ENCODE measurements at places on chromosomes 1 and 21. TPM values are rescaled to one million over a fixed set of nuclear protein-coding genes. Genes with fewer than 3 reads are reported as not detected.
A peak's percentile ranks its signal among the peaks of the same experiment; 100 is the strongest.

- H3K4me1 ChIP-seq: peaks cover 5% of the 10 kb centered on the region
- no peak overlapping the region for H3K4me3 ChIP-seq
- H3K36me3 ChIP-seq: no peaks in the 10 kb centered on the region
These were observed 163.3 kb downstream of the RHOU start for GRCh38 chr1:228898582-228898992.

DNA sequence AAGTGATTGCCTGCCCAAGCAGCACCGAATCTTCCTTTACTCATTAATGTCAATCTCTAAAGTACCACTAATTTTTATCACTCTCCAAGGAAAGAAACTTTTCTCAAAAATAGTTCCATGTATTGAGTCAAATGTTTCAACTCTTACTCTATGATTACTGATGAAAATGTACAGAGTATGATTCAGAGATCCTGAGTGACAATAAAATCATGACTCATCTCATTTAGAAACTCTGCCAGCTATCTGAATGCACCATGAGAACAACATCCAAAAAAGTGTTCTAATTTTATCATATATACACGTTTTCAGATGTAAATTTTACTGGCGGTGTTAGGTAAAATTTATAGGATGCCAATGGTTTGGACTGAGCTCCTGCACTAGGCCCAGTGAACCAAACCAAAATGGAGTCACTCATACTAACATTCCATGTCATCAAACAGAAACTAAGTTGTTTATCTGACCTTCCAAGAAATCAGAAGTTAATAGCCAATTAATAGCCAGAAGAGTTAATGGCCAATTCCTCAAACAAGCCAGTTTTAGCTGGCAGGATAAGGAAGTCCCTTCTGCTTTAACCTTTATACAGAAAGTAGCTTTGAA, 22.6 kb downstream of the PLPPR5 start:
- H3K27ac ChIP-seq: no peak overlapping the region
- no peak overlapping the region for H3K4me3 ChIP-seq
- H3K36me3 ChIP-seq: no peaks in the 10 kb centered on the region
- H3K27me3 ChIP-seq: no peaks in the 10 kb centered on the region

Gene AKR7A2
- total RNA-seq: 27.7 TPM

GRCh38 chr1:245797592-245798348, 643.0 kb downstream of the KIF26B start:
- DNase-seq: no peak
- H3K27me3 ChIP-seq: no peaks in the 10 kb centered on the region
- peaks cover 9% of the 10 kb centered on the region for H3K36me3 ChIP-seq
- H3K4me3 ChIP-seq: no peak overlapping the region
- H3K4me1 ChIP-seq: no peaks in the 10 kb centered on the region
- no peak overlapping the region for H3K27ac ChIP-seq

Gene LEFTY1
- not detected for total RNA-seq

GRCh38 chr1:201180901-201181300, 9.7 kb upstream of the IGFN1 start:
- no peak overlapping the region for H3K27ac ChIP-seq
- peaks cover 16% of the 10 kb centered on the region for H3K36me3 ChIP-seq
- H3K27me3 ChIP-seq: peaks cover 26% of the 10 kb centered on the region

Gene ID3
- 64.8 TPM for total RNA-seq

- peaks cover 7% of the 10 kb centered on the region for H3K27me3 ChIP-seq
- no peak for DNase-seq
- H3K27ac ChIP-seq: no peak overlapping the region
- no peaks in the 10 kb centered on the region for H3K36me3 ChIP-seq
- no peak overlapping the region for H3K4me3 ChIP-seq
These were observed 3.4 kb upstream of the EXO1 start for GRCh38 chr1:241844593-241844992.

- H3K27me3 ChIP-seq: no peaks in the 10 kb centered on the region
- DNase-seq: no peak
- no peaks in the 10 kb centered on the region for H3K4me1 ChIP-seq
- H3K4me3 ChIP-seq: no peak overlapping the region
- H3K36me3 ChIP-seq: no peaks in the 10 kb centered on the region
These were observed 56.0 kb upstream of the CASZ1 start for GRCh38 chr1:10852486-10852885.

- H3K36me3 ChIP-seq: no peaks in the 10 kb centered on the region
- peak overlapping the region; percentile 90 for H3K4me3 ChIP-seq
- H3K4me1 ChIP-seq: peaks cover 23% of the 10 kb centered on the region
- H3K27ac ChIP-seq: peak overlapping the region; percentile 81
These were observed 720 bp downstream of the LIN9 start for GRCh38 chr1:226308166-226308722.

DNA sequence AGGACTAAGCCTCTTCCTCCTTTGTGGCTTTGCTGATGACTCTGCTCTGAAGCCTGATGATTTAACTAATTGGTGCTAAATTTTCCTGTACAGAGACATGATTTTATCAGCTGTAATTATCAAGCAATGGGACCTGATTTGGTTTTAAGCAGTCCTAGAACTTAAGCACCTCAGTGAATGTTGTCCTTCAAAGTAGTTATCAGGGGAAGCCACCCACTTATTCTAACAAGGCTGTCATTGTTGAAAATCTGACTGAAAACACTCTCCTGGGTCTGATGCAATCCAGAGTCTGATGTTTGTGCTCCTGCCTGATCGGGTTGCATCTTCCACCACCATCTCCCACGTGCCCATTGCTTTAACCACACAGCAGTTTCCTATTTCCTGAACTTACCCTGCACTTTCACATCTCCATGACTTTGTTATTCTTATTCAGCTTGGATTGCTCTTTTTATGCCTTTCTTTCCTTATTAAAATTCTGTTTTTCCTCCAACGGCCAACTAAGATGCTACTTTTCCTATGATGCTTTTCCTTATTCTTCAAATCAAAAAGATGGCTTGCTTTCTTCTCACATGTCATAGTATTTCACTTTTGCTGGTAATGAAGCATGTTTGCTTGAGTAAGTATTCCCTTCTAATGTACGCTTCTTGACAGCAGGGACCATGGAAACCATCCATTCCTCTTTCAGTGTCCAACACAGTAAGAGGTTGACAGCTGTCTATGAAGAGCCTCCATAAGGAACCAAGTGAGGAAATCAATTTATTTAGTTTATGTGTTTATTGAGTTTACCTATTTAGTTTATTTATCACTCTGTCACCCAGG, 55.0 kb downstream of the S1PR1 start:
- peak overlapping the region; percentile 60 for H3K4me3 ChIP-seq
- H3K27ac ChIP-seq: peak overlapping the region; percentile 49
- H3K27me3 ChIP-seq: no peaks in the 10 kb centered on the region
- peaks cover 45% of the 10 kb centered on the region for H3K4me1 ChIP-seq
- H3K36me3 ChIP-seq: no peaks in the 10 kb centered on the region

- H3K27ac ChIP-seq: no peak overlapping the region
- no peak overlapping the region for H3K4me3 ChIP-seq
- no peaks in the 10 kb centered on the region for H3K36me3 ChIP-seq
- no peak for DNase-seq
- H3K27me3 ChIP-seq: peaks cover 5% of the 10 kb centered on the region
These were observed 33.4 kb upstream of the NTPCR start for GRCh38 chr1:232917053-232917452.

DNA sequence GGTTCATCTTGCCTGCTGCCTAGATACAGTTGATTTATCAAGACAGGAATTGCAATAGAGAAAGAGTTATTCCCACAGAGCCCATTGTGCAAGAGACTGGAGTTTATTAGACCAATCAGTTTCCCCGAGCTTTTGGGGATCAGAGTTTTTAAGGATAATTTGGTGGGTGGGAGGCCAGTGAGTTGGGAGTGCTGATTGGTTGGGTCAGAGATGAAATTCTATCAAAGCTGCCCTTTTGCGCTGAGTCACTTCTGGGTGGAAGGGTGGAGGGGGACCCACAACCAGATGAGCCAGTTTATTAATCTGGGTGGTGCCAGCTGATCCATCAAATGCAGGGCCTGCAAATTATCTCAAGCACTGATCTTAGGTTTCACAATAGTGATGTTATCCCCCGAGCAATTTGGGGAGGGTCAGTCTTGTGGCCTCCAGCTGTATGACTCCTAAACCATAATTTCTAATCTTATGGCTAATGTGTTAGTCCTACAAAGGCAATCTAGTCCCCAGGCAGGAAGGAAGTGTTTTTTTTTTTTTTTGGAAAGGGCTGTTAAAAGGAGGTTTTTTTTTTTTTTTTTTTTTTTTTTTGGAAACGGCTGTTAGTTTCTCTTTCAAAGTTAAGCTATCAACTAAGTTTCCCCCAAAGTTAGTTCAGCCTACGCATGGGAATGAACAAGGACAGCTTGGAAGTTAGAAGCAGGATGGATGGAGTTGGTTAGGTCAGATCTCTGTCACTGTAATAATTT, 7.4 kb downstream of the SLC16A4 start:
- H3K27ac ChIP-seq: peak overlapping the region; percentile 87
- peaks cover 2% of the 10 kb centered on the region for H3K36me3 ChIP-seq
- peak; percentile 17 for DNase-seq
- no peaks in the 10 kb centered on the region for H3K27me3 ChIP-seq

- H3K4me3 ChIP-seq: no peak overlapping the region
- no peaks in the 10 kb centered on the region for H3K27me3 ChIP-seq
- peaks cover 9% of the 10 kb centered on the region for H3K4me1 ChIP-seq
- no peak for DNase-seq
These were observed 22.1 kb downstream of the SPOCD1 start for GRCh38 chr1:31793586-31794285.

Gene SERTAD4
- not detected for total RNA-seq
